ENCODE measurements at places on chromosomes 3 and 15. TPM values are rescaled to one million over a fixed set of nuclear protein-coding genes. Genes with fewer than 3 reads are reported as not detected.

- peak; percentile 79 for DNase-seq
Measured at GRCh38 chr15:84980196-84981053, 1.2 kb upstream of the PDE8A start.

BFSP2 gene
- total RNA-seq = not detected

GRCh38 chr15:57158589-57158988 is 217.7 kb upstream of the CGNL1 start:
- no peak for DNase-seq

GRCh38 chr3:89617706-89618105 is 510.3 kb downstream of the EPHA3 start:
- DNase-seq = no peak

- no peak for DNase-seq
Measured at GRCh38 chr3:60079076-60079475, 1029.3 kb upstream of the CFAP20DC start.

DNA sequence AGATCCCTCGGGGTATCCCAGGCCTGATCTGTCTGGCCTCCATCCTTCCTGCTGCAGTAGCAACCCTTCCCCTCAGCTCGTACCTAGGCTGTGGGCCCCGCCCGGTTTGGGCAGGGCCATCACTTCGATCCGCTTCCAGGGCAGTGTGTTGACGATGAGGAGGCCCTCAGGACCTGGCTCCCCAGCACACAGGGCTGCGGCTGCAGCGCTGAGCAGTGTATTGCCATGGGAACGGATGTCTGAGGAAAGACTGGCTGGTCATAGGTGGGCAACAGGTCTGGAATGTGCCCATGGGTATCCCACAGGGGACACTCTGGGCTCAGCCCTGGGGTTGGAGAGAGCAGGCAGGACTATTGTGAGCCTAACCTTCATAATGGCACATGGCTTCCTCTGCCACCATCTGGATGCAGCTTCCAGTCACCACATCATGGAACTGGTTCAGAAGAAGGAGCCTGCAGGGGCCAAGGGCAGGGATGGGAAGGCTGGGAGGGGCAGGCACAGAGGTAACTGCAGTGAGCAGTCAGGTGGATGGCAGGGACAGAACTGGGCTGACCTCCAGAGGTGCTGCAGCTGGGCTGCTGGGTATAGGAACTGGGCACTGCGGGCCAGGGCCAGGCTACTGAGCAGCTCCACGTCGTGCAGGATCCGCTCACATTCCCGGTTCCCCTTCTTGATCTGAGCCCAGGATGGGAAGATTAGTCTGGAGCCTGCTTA is 8.7 kb downstream of the MAN2C1 start:
- no peak for DNase-seq

DNA sequence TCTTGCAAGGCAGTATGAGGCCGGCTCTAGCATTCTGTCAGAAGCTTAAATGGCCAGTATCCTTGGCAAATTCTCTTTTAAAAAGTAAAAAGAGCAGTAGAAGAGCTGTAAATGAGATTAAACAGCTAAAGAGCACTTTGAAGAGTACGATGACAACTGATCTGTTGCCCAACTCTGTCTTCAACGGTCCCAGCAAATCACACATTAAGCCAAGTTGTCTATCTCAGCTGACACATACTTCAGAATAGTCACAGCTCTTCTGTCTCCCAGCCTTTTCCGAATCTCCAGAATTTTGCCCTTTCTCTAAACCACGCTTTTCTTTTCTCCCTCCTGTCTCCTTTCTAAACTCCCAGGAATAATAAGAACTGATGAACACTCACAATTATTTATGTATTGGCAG is 51.7 kb downstream of the PRICKLE2 start:
- DNase-seq = no peak

- DNase-seq = no peak
Measured at GRCh38 chr3:36596419-36596818, 167.9 kb downstream of the DCLK3 start.

GRCh38 chr3:140770977-140771667 is 93.3 kb downstream of the TRIM42 start:
- DNase-seq = no peak

DNA sequence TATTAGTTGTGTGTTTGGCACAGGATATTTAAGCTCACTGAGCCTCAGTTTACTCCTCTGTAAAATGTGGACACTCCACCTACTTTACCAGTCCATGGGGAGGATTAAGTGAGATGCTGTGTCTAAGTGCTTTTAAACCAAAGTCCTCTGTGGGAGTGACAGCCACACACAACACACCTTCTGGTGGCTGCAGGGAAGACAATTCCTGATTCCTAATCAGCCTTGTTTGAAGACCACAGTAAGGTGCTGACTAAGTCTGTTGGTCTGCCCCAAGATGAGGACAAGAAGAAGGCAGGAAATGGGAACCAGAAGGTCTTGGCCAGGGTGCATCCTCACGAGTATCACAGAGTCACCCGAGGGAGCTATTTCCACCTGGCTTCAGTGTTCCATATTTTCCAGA is 52.3 kb downstream of the EPHB1 start:
- DNase-seq = no peak

DNA sequence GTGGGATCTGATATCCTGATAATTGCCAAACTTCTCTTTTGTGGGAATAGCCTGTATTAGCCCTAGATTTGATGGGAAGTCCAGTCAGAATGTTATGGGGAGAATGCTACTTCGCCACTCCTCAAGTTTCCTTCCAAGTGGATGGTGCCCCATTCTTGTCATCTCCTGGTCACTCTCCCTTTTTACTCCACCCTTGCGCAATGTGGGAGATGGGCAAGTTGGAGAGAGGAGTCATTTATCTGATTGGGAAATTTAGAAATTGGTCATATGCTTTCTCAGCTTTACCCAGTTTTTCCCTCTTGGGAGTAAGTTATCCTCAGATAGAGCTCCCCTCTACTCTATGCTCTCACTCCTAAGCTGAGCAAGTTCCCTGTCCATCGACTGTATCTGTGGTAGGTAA is 14.4 kb downstream of the FANCD2OS start:
- DNase-seq = no peak

GRCh38 chr3:101143012-101143411 is 149.8 kb upstream of the ABI3BP start:
- no peak for DNase-seq

DNA sequence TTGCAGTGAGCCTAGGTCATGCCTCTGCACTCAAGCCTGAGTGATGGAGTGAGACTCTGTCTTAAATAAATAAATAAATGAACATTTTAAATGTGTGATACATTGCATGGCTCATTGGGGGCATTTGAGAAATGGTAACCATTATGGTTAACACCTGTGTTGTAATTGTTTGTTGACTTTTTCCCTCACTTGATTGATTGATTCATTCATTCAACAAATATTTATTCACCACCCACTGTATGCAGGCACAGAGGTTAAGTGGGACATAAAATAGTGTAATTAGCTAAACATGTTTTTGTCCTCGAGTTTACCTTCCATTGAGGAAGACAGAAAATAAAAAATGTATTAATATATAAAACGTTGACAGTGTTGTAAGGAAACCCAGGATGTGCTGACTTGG is 127.1 kb upstream of the ANKRD28 start:
- DNase-seq = no peak

KNG1 gene
- not detected for total RNA-seq

RPL15 gene
- 2,637 TPM for total RNA-seq

- DNase-seq = no peak
Measured at GRCh38 chr15:95501865-95502264, 828.6 kb upstream of the NR2F2 start.

- DNase-seq = no peak
Measured at GRCh38 chr15:36696196-36696595, 116.8 kb downstream of the CDIN1 start.

SLC24A5 gene
- not detected for total RNA-seq

- DNase-seq = no peak
Measured at GRCh38 chr3:11737742-11738141, 94.0 kb upstream of the VGLL4 start.

RGMA gene
- 0.32 TPM for total RNA-seq

- DNase-seq = no peak
Measured at GRCh38 chr3:138933068-138933668, 13.8 kb downstream of the FOXL2 start.

GRCh38 chr3:51718547-51719409 is 11.9 kb downstream of the GRM2 start:
- peak; percentile 72 for DNase-seq

- no peak for DNase-seq
Measured at GRCh38 chr3:56012721-56013120, 455.5 kb downstream of the ERC2 start.

DNA sequence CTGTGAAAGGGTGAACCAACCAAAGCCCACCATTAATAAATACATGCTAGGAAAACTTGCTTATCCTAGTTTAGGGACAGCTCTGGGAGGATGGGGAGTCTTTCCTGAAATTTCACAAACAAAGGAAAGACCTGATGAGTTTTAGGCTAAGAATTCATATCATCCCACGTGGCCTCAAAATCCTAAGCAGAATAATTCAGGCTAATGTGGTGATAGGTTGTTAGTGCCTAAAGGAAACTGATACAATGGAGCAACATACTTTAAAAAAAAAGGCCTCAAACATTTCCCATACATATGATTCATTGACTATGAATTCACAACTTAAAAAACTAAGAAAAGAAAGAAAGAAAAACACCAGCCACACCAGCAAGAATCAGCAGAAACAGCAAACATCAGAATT is 126.9 kb upstream of the CNTN4 start:
- no peak for DNase-seq

- DNase-seq = peak; percentile 26
Measured at GRCh38 chr3:165206454-165207266, 10.5 kb upstream of the SLITRK3 start.

DNA sequence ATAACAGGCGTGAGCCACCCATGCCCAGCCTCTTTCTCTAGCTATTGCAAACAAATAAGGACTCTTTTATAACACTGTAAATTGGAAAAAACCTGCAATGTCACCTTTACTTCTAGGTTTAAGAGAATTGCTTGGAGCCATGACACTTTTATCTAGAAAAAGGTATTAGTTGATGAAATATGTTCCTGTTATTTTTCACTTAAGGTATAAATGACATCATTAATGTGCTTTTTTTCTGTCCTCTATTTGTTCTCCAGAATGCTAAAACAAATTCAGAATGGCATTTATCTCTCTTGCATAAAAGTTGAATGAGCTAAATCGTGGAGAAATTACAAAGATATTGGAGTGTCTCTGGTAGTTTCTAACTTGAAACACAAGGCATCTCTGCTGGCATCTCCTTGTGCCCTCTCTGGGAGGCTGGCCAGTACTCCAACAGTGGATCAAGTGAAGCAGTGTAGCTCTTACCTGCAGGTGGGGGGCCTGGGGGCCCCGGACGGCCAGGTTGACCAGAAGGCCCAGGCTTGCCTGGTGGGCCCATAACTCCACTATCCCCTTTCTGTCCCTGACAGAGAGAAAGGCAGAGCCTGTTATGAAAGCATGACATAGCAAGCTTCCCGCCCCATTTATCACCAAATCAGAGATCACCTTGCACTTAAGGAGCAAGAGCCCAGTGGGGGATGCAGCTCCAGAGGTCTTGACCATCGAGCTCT is 38.6 kb downstream of the EAF1 start:
- no peak for DNase-seq

HCLS1 gene
- 217 TPM for total RNA-seq

GRCh38 chr3:69271098-69271497 is 114.8 kb downstream of the FRMD4B start:
- no peak for DNase-seq

CD200 gene
- total RNA-seq = 63.3 TPM

GRCh38 chr3:15199493-15200105 is 6.4 kb upstream of the CAPN7 start:
- no peak for DNase-seq

CILP gene
- 0.04 TPM for total RNA-seq

- peak; percentile 84 for DNase-seq
Measured at GRCh38 chr3:48989796-48990635, at the start of gene P4HTM. P4HTM (plus strand) TSS chr3:48990241; CDS start chr3:48990257, 16 bp downstream.
